ENCODE measurements at places on chromosomes 3 and 15.

DNA sequence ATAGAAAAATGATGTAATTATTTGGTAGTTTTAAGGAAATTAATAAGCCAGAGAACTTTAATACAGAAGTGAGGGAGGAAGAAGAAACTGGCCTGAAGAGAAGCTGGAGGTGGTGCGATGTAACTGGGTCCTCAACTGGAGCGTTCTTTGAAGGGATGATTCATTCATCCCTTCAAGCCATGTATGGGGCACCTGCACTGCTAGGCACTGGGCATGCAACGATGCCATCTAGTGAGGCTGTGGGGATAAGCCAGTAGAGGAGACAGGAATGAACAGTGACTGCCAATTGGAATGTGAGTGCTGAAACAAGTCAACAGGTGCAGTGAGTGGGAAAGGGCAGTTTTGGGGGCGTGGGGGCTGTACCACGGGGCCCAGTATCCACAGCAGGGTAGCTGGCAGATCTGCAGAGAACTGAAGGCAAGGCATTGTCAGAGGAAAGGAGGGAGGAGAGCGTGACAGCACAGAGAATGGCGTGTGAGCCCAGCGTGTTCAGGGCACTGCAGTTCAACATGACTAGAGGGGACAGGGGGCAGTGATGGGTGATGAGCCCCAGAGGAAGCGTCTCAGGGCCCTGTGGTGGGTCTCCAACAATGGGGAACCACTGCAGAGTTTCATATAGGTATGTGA is 3.8 kb upstream of the KIF23 start:
- DNase-seq: no peak

GRCh38 chr3:102090721-102091045 is 241.4 kb downstream of the NFKBIZ start:
- no peak for DNase-seq

DNA sequence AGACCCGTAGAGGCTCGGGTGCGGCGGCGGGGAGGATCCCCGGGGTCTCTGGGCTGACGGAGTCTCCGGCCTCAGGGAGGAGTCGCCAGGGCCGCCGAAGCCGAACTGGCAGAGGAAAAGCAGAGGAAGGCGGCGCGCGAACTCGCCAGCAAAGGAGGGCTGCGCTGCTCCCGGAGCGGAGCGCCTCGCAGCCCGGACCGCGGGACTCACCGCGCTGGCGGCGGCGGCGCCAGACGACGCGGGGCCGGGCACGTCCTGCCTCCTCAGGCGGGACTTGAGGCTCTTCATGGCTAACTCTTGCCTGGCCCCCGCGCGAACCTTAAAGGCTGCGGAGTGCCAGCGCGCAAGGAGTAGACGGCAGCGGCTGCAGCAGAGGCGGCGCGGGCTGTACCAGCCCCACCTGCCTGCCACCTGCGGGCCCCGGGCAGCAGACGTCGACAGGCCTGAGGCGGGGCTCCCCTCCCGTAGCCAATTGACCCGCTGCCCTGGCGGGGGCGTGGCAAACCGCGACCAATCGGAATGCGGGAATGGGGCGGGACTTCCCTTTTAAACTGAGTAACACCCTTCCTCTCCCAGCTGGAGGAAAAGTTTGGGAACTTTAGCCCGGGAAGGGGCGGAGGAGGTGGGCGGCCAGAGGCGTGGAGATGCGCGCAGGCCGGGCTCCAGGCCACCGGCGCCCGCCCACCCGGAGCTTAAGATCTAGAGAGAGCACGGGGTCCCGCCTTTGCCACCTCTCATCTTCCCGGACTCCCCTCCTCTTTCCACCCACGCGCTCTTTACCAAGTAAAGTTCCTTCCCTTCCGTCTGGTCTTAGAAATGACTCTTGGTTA is at the start of gene UACA:
Gene UACA (minus strand): TSS at position 439 of the 830 bp plus-strand sequence. CDS start 151 bp downstream, at position 288.
- peak; percentile 67 for DNase-seq

DNA sequence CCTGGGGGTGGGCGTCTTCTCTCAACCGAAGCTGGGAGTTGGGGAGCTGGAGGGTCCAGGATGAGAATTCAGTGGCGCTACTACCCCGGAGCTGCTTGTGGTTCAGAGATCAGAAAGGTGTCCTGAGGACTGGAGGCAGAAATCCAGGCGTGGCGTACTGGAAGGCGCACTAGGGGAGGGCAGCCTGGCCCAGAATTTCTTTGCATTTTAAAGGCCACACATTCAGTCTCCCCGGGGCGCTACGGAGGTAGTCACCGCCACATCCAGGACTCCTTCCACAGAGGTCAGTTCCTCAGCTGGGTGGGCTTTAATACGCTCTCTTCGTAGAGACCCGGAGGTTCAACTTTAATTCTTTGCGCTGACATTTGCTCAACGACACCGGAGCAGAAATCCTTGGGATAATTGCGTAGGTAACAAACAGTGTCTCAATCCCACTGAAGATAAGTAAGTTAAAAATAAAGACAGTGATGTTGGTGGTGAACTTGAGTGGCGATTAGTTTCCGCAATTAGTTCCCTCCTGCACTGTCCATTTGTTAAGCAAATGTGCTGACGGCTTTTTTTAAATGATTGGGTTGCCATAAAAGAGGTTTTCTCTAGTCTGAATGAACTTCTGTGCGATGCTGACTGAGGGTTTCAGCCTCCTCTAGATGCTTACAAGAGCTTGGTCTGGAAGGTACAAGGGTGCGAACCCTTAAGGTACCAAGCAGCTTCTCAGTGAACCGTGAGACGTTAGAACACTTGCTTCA is 535 bp downstream of the MCTP2 start:
- DNase-seq: no peak

- no peak for DNase-seq
These were observed 381.6 kb downstream of the FOXP1 start for GRCh38 chr3:71201939-71202338.

DNA sequence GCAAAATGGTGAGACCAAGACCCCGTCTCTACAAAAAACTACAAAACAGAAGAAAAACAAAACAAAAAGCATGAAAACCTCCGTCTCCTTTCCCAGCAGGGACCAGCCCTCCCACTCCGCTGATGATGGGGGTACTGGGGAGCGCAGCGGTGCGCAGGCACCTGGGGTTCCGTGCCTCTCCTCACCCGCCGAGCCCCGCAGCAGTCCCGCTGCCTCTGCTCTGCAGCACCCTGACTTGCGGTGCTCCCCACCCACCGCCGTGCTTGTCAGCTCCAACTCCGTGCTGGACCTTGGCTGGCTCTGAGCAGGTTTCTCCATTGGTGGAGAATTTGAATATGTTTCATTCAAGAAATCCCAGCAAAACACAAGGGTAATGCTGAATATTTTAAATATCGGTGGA is 46.7 kb upstream of the ATP10A start:
- DNase-seq: no peak

DNA sequence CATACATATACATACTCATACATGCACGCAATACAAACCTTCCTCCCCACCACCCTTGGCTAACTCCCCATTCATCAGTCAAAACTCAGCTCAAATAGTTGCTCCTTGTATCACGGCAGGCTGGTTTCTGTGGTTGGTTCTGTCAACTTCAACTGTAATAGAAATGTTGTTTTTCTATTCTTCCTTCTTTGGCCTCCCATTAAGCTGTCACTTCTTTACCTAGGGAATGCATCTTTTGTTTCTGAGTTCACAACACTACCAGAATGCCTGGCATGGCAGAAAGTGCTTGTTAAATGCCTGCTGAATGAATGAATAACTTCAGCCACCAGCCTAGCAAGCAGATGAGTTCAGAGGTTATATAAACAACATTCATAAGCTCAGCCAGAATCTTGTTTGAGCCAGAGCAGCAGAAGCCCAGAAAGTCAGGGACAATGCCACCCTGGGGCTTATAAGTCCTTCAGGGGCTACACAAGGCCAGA is 63.1 kb downstream of the B3GALNT1 start:
- DNase-seq: no peak

DNA sequence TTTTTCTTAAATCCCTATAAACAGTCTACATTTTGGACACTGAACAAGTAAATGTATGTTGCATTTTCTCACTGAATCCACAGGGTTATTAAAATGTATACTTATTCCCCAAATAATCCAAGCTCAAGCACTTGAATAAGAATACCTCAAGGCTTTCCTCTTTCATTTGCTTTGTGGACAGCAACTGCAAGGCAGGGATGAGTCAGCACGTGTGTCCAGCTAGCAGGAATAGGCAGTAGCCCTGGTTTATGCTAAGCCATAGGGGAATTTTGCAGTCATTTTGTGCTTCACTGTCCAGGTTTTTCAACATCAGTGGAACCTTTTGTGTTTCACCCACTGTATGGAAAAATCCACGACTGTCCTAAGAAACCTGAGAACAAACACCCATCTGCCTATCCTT is 96.7 kb upstream of the KCNMB2 start:
- no peak for DNase-seq

DNA sequence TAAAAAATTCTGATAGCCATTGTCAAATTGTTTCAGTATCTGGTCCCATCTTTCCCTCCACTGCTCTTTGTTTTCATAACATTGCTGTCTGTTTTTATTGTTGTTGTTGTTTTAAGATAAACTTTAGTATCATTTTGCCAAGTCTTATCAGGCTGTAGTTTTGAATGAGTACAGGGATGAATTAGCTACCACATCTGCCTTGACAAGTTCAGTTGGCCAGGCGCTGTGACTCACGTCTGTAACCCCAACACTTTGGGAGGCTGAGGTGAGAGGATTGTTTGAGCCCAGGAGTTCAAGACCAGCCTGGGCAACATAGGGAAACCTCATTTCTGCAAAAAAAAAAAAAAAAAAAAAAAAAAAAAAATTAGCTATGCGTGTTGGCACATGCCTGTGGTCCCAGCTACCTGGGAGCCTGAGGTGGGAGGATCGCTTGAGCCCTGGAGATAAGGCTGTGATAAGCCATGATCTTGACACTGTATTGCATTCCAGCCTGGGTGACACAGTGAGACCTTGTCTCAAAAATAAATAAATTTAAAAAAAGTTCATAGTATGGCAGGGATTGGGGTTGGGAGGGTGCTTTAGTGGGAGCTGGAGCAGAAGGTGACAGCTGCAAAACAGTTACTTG is 8.3 kb upstream of the ANKDD1A start:
- DNase-seq: no peak

- no peak for DNase-seq
These were observed 33.1 kb downstream of the TP63 start for GRCh38 chr3:189664311-189664710.

GRCh38 chr3:11379238-11379823 is 107.1 kb downstream of the ATG7 start:
- no peak for DNase-seq

DNA sequence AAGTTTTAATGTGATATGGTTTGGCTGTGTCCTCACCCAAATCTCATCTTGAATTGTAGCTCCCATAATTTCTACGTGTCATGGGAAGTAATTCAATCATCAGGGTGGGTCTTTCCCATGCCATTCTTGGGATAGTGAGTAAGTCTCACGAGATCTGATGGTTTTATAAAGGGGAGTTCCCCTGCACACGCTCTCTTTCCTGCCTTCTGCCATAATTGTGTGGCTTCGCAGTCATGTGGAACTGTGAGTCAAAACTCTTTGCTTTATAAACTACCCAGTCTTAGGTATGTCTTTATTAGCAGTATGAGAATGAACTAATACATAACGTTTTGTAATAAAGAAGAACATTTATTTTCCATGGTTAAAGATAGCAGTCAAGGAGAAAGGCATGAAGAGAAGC is 39.2 kb upstream of the GOLIM4 start:
- DNase-seq: no peak
